Spleen (tissue), 13 donors: ENCODE measurements at places on chromosomes 2 and 18. TPM values are rescaled to one million over a fixed set of nuclear protein-coding genes. Genes with fewer than 3 reads are reported as not detected.
A peak's percentile ranks its signal among the peaks of the same experiment; 100 is the strongest.

DNA sequence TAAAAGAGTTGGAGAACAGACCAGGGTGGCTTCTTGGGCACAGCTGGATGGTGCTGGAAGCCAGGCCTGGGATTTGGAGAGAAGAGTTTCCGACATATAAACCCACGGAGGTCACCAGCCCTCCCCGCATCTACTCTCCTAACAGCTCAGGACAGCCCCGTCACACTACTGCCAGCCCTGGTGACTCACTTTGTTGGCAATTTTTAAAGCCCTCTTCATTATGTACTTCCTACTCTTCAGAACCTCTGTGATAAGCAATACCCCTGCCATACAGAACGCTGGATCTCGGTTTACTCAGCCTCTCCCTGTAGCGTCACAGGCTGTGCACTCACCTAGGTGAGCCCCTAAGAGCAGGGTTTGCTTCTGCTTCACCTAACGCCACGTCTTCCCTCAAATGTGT lies 48.1 kb downstream of the ID2 start:
- no peak for DNase-seq

- peak; percentile 65 for DNase-seq
Measured at GRCh38 chr2:241999184-241999583, 129.7 kb downstream of the RTP5 start.

- no peak for DNase-seq
Measured at GRCh38 chr2:225599856-225600255, 200.3 kb downstream of the NYAP2 start.

TWIST2 gene
- 2.1 TPM for total RNA-seq

CFC1 gene
- total RNA-seq: not detected

SLC5A7 gene
- total RNA-seq: not detected
